ENCODE measurements at places on chromosomes 1 and 21. TPM values are rescaled to one million over a fixed set of nuclear protein-coding genes. Genes with fewer than 3 reads are reported as not detected.

MRPS14 gene
- 15.3 TPM for total RNA-seq

CELA2A gene
- not detected for total RNA-seq

LCE2A gene
- total RNA-seq = not detected

ATP6V1G3 gene
- total RNA-seq = not detected

SYT14 gene
- total RNA-seq = 0.18 TPM

GJA9 gene
- not detected for total RNA-seq

CADM3 gene
- not detected for total RNA-seq

FAM43B gene
- not detected for total RNA-seq

HAPLN2 gene
- not detected for total RNA-seq

TMPRSS3 gene
- total RNA-seq = not detected

OR2T35 gene
- total RNA-seq = not detected

COL9A2 gene
- 3.5 TPM for total RNA-seq

RGS18 gene
- total RNA-seq = not detected

CFHR2 gene
- total RNA-seq = not detected

HCN3 gene
- total RNA-seq = under 0.01 TPM

GFI1 gene
- 0.18 TPM for total RNA-seq

GSTM1 gene
- total RNA-seq = 32.3 TPM

HTR6 gene
- total RNA-seq = not detected

ZNF672 gene
- total RNA-seq = 11.8 TPM

All from myometrial cell (primary cell).